ENCODE measurements at places on chromosomes 6 and 20.

- peak; percentile 13 for DNase-seq
Observed at GRCh38 chr20:31860390-31861134, 9.8 kb downstream of the DUSP15 start.

DNA sequence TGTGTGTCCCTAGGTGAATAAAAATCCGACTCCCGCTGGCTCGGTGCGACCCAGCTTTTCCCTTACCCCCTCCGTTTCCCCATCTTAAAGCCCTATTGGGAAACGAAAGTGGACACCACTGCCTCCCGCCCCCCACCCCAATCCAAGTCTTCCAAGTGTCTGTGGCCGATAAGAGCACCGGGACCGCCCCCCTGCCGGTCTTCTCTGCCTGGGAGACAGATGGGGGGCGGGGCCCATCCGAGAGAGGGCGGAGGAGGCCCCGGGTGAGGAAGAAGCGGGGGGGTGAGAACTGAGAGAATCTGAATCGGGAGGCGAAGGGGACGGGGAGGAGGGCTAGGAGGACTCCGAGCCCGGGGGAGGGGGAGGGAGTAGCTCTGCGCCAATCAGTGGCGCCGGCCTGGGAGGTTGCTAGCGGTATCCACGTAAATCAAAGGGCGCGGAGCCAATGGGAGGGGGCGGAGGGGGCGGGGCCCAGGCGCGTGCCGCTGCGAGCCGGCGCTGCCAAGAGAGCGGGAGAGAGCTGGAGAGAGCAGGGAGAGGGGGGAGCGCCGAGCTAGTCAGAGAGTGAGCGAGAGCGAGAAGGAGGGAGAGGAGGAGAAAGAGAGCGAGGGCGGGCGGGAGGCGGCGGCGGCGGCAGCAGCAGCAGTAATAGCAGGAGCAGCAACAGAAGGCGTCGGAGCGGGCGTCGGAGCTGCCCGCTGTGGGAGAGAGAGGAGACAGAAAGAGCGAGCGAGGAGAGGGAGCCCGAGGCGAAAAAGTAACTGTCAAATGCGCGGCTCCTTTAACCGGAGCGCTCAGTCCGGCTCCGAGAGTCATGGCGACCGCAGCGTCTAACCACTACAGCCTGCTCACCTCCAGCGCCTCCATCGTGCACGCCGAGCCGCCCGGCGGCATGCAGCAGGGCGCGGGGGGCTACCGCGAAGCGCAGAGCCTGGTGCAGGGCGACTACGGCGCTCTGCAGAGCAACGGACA, at the start of gene POU3F2:
POU3F2 (plus strand) TSS at position 515 of the 972 bp plus-strand sequence; CDS start at position 815, 300 bp downstream.
- DNase-seq = peak; percentile 96

GRCh38 chr6:35668744-35669450, 19.8 kb downstream of the FKBP5 start:
- no peak for DNase-seq

DNA sequence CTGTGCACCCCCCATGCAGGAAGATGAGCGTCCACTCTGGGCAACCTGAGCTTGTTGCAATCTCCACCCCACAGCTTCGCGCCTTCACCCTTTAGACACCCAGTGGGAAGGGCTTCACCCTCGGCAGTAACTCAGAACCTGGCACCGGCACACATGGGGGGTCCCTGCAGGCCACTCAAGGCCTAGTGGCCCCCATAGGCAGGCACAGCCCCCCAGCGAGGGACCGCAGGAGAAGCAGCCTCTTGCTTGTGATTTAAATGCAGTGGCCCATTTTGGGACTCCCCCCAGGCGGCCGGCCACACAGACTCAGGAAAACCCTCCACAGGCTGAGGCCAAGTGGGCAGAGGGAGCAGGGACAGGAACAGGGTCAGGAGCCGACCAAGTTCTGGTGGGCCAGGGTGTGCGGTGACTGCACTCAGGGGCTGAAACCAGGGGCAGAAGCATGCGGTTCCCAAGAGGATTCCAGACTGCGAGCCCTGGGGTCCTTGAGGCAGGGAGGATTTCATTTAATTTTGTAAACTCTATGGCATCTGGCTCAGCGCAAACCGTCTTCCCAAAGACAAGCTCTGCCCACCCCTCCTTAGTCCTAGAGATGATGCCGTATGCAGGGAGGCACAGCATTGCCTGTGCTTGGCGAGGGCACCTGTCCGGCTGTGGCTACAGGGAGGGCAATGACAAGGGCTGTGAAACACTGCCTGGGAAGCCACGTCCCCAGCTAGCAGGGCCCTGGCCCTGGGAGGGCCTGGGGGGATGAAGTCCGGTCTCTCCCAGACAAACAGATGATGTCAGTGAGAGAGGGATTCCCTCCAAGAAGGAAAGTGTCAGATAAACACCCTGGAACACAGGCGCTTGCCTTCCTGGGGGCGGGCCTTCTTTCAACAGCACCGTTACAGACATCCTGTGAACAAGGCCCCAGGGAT, 52.9 kb upstream of the GPR31 start:
- DNase-seq = no peak

DNA sequence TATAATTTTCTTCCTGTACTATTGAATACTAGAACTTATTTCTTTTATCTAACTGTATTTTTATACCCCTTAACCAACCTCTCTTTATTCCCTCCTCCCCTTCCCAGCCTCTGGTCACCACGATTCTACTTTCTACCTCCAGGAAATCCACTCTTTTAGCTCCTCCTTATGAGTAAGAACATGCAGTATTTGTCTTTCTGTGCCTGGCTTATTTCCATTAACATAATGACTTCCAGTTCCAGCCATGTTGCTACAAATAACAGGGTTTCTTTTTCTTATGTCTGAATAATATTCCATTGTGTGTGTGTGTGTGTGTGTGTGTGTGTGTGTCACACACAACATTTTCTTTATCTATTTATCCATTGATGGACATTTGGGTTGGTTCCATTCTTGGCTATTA, 152.3 kb upstream of the OLIG3 start:
- no peak for DNase-seq

GRCh38 chr6:75244063-75244584, 523 bp upstream of the COX7A2 start:
- no peak for DNase-seq

Data from SHP77 (cell line).